ENCODE measurements at places on chromosomes 12 and 14.

DNA sequence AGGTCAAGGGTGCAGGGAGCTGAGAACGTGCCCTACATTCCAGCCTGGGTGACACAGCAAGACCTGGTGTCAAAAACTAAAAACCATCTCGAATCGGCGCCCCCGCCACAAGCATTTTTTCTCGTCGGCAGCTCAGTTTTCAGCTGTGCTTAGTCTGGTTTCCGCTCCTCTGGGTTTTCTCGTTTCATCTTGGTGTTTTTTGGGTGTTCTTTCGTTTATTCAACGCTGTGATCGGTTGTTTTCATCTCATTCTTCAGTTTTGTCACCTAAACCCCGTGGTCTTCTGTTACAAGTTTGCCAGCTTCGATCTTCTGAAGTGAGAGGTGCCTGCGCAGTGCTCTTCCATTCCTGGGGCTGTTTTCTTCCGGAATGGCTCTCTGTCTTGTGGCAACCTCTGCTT, 41.4 kb downstream of the NOC4L start:
- no peak for DNase-seq

GRCh38 chr12:5464096-5464495, 32.2 kb downstream of the NTF3 start:
- no peak for DNase-seq

GRCh38 chr12:54592316-54592715, 3.9 kb upstream of the PPP1R1A start:
- peak; percentile 11 for DNase-seq

GRCh38 chr12:79186506-79186905, 321.9 kb downstream of the SYT1 start:
- no peak for DNase-seq

DNA sequence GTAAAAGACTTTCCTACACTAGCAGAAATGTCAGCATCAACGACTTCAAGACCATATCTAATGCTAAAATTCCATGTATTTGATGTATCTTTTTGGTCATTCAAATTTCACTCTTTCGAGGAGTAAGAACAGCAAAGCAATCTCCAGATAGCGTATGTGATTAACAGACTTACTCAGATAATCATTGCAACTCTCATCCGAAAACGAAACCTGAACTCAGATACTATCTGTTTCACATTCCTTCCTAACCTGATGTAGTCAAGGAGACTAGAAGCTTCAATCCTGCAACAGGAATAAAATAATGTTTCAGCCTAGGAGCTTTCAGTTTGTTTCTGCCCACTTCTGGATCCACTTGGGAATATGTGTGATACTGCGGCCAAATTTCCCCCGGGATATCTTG, 286.3 kb downstream of the NUAK1 start:
- DNase-seq: no peak

DNA sequence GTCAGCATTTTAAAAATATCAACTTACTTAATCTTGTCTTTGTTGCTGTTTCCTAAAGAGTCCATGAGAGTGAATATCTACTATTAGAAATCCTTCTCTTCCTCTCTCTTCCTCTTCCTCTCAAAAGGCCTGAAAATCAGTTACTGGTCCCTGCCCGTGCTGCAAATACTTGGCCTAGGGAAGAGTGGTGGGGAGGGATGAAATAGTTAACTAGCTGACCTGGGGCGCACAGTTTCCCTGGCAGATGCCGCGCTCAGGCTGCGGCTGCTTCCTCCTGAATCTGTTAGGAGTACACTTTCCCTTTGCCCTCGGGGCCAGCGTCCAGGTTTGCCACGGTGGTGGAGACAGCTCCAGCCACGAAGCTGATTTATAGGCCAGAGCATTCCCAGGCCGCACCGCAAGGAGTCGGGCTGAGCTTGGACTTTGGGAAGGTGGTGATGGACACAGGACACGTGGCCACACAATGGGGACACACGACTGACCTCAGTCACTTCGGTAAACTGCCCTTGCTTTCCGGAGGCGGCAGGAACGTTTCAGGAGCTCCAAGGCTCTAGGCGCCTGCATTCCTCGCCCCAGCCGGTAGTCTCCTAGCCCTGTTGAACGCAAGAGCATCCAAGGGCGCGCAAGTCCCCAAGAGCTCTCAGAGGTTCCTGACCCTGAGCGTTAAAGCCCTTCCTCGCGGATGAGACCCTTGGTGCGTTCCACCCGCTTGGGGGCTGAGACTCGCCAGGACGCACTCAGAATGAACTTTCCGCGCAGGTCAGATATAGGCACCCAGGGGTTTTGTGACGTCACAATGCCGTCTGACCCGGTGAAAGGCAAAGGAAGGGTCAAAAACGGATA, 7.1 kb upstream of the ASCL1 start:
- DNase-seq: no peak

- peak; percentile 32 for DNase-seq
These were observed 77.8 kb downstream of the HSD17B6 start for GRCh38 chr12:56840922-56841321.

DNA sequence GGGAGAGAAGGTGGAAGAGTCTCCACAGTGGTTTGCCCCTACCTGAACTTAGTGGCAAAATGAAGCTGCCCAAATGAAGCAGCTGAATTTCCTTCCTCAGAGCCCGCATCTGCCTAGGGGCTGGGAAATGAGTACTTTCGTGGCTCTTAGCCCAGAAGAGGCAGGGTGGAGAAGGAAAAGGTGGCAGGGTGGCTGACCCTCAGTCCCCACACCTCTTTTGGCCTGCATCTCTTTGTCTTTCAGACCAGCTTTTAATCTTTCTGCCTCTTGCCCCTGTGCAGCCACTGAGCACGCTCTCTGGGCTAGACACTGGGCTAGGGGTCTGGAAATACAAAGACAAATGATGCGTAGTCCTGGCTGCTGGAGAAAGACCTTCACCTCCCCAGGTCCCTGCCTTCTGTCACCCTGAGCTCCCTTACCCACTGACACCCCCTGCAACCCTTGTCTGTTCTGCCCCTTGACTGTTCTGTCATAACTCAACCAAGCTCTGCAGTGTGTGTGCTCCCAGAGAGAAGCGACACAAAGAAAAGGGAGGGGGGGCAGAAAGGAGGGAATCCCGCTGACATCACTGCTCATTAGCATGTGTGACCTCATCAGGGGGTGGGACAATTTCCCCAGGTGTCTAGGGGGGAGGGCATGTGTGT, 371 bp upstream of the REM2 start:
- DNase-seq: peak; percentile 11

- no peak for DNase-seq
These were observed 4.5 kb downstream of the HOXC10 start for GRCh38 chr12:53989227-53990113.

DNA sequence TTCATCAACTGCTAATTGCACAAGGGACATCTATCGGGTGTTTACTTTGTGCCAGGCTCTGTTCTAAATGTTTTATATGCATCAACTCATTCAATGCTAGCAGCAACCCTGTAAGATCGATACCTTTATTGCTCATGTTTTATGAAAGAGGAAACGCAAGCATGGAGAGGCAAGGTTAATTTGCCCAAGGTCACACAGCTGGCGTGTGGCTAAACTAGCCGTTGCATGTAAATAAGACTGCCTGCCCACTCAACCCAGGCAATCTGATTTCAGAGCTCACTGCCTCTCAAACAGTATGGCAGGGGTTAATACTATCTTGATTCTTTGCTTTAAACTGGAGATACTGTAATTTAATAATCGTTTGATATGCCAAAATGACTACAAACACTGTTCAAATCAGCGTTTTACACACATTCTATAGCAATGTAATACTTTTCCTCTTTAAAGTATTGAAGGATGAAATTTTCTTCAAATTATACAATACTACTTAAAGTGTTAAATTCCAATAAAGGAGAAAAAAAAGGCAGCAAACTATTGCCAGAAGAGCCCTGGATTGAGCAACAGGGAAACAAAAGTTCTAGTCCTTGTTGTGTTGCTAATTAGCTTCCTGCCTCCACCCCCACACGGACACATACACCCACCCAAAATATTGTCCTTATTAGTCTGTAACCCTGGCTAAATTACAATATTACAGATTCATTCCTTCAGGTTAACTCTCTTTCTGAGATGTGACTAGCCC, 39.1 kb upstream of the DHRS7 start:
- DNase-seq: no peak

GRCh38 chr12:12786351-12786705, 869 bp downstream of the APOLD1 start:
- no peak for DNase-seq

- DNase-seq: no peak
These were observed 129.6 kb downstream of the GXYLT1 start for GRCh38 chr12:42015051-42015461.

DNA sequence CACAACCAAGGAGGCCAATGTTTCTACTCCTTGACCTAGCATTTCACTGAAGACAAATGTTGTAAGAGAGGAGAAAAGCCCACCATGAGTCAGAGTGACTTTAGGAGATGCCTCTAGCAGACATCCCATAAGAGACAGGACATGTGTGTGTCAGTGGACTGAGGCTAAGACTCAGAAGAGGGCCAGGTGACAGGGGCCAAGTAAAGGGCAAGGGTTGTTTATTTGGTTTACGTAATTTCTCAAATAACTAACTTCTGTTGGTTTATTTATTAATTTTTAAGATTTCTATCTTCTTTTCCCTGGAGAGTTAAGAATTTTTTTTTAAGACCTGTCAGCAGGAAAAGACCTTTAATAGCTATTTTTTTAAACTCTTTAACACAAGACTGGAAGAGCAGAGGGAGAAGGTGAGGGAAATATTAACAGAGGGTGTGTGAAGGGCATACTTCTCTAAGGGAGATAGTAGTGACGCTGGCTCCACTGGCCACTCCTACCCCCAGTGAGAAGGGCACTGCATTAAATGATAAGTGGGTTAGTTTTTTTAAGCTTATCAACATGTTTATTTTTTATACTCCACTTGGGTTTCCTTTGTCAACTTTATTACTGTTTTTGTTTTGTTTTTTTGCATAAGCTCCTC, 3.4 kb downstream of the PNP start:
- DNase-seq: no peak

- no peak for DNase-seq
These were observed 22.8 kb downstream of the OTUB2 start for GRCh38 chr14:94048691-94049624.

DNA sequence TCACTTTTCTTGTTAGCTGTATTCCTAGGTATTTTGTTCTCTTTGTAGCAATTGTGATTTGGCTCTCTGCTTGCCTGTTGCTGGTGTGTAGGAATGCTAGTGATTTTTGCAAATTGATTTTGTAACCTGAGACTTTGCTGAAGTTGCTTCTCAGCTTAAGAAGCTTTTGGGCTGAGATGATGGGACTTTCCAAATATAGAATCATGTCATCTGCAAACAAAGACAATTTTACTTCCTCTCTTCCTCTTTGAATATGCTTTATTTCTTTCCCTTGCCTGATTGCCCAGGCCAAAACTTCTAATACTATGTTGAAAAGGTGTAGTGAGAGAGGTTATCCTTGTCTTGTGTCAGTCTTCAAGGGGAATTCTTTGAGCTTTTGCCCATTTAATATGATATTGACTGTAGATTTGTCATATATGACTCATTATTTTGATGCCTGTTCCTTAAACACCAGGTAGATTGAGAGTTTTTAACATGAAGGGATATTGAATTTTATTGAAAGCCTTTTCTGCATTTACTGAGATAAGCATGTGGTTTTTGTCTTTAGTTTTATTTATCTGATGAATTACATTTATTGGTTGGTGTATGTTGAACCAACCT, 26.7 kb downstream of the CLECL1 start:
- no peak for DNase-seq

DNA sequence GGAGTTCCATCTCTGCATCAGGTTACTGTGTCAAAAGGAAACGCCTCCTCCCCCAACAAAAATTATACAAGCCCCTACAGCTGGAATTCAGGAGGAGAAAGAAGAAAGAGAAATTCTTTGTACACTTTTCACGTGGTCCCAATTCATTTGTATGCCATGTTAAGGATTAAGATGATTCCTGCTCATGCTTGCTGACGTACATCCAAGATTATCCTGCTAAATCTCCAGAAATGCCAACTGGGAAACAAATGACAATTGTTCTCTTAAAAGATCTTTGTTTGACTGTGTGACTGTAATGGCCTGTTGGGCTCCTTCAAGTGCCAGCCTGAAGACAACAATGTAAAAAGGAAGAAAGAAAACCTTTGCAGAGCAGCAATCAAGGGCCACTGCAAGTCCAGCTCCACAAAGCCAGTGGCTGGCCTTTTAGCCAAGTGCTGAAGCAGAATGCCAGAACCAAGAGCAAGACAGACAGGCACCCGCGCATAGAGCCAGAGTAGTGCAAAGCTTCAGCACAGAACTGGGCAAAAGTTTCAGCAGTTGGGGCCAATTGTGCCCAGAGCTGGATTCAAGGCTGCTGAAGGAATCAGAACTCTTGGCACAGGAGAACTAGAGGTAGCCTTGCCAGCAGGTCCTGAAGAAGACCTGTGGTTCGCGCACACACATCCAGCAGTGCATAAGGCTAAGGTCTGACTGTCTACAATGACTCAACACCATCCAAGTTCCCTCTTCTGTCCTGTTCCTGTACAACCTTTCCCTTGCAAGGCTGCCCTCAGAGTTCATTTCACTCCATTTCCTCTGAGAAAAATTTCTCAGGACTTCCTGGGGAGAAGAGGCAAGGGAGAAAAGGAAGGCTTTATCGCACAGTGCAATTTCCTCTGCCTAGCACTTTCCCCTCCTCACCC, 209.7 kb upstream of the BMP4 start:
- DNase-seq: no peak

- DNase-seq: no peak
These were observed 5.9 kb downstream of the SERPINA6 start for GRCh38 chr14:94317259-94317658.

GRCh38 chr12:88338486-88338885, 196.4 kb downstream of the TMTC3 start:
- no peak for DNase-seq

DNA sequence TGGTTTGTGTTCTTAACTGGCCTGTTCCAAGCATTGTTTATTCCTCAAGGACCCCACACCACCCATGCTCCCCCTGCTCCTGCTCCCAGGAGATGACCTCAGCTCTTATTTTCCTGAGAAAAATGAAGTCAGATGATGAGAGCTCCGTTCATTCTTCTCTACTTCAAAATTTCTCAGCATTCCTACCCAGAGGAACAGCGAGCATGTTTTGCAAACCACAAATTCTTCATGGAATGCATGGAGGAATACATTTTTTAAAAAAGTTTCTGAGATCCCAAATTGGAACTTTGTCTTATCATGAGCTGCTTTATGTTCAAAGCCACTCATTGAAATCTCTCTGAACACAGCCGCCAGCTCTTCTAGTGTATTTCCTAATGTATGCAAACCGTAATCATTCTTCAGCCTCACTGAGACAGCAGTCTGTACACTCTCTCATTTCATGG, 44.9 kb downstream of the SYNE2 start:
- DNase-seq: no peak

GRCh38 chr14:94963051-94963450, 193.1 kb upstream of the GSC start:
- no peak for DNase-seq

GRCh38 chr12:47835831-47836155, 16.1 kb upstream of the HDAC7 start:
- DNase-seq: no peak

GRCh38 chr12:10989107-10989506, 2.4 kb upstream of the TAS2R50 start:
- DNase-seq: no peak

DNA sequence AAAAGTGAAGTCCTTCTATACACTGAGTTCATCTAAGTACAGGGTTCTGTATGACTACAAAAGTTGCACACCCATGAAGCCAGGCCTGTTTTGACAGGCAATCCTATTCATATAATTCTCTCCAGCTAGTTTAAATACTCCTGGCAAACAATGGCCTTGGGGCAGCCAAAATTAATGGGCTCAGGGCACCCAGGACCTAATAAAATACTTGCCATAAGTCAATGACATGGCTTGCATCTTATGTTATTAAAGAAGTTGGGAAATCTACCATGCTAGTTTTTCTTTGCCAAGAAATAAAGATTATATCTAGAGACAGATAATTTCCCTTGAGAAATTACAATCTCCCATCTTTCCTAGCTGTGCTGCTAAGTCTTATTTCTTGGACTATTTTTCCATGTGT, 11.1 kb upstream of the TMTC1 start:
- DNase-seq: no peak
